Activated T-helper 1 cell treated with anti-CD3 and anti-CD28 coated beads, Interleukin-2, amount 50 U/mL, for 16 hours (primary cell): ENCODE measurements at places on chromosomes 6 and 20.

DNA sequence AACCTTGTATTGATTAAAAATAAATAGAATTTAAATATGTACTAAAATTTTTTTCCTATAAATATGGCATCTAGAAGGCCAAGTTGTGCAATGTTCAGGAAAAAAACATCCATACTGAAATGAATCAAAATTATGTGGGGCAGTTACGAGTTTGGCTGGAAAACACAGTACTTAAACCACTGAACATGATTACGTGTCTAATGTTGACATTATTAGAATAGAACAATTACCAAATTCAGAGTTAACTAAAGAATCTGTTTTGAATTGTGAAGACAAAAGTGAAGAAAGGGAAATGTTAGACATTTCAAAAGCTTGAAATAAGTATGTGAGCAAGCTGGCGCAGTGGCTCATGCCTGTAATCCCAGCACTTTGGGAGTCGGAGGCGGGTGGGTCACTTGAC, 57.2 kb downstream of the KLHL31 start:
- DNase-seq: no peak

DNA sequence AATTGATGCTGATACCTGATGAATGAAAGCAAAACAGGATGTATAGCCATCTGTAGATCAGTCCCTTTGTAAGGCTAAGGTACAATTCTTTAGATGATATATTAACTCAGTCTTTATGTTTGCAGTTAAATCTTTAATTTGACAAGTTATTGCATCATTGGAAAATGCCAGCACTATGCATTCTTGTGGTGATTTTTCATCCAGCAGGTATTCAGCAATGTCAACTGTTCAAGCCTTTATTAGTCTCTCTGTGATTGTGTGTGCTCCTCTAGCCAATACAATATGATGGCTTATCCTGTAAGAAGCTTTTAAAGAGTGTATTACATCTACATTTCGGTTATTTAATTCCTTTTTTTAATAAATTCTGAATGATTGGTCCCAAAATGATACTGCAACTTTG, 34.3 kb downstream of the HLA-DMB start:
- DNase-seq: no peak

- no peak for DNase-seq
These were observed 21.3 kb downstream of the ECI2 start for GRCh38 chr6:4114123-4114522.

DNA sequence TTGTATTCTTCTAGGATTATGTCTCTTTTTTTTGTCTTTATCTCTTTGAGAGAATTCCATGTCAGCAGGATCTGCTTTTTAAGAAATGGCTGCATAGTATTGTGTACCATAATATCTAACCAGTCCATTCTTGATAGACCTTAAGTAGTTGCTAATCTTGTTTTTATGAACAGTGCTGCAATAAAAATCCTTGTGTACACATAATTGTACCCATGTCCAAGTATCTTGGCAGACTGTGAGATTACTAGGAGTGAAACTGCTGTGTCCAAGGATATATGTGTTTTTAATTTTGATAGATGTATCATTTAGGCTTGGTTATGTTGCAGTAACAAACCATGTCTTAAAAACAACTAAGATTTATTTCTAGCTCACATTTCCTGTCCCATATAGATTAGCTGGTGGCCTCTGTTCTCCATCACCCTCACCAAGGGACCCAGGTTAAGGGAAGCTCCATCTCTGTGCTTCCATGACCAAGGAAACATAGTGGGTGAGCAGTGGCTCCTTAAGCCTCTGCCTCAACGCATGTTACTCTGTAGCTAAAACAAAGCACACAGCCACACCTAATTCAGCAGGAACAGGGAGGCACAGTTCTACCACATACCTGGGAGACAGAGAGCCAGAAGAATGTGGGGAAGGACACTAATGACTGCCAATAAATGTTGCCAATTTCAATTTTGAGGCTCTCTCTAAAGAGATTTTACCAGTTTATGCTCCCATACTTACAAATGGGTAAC, 12.1 kb upstream of the SUMO4 start:
- no peak for DNase-seq

DNA sequence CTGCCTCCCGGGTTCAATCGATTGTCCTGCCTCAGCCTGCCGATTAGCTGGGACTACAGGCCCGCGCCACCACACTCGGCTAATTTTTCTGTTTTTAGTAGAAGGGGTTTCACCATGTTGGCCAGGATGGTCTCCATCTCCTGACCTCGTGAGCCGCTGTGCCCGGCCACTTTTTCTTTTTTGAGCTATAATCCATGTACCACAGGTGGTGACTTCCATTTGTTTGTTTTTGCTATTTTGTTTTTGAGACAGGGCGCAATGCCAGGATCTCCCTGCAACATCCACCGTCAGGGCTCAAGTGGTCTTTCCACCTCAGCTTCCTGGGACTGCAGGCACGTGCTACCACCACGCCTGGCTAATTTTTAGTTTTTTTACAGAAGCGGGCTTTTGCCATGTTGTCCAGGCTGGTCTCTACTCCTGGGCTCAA, 8.5 kb downstream of the HSPA1B start:
- no peak for DNase-seq

GRCh38 chr6:100517106-100517505, 52.4 kb upstream of the SIM1 start:
- DNase-seq: no peak

DNA sequence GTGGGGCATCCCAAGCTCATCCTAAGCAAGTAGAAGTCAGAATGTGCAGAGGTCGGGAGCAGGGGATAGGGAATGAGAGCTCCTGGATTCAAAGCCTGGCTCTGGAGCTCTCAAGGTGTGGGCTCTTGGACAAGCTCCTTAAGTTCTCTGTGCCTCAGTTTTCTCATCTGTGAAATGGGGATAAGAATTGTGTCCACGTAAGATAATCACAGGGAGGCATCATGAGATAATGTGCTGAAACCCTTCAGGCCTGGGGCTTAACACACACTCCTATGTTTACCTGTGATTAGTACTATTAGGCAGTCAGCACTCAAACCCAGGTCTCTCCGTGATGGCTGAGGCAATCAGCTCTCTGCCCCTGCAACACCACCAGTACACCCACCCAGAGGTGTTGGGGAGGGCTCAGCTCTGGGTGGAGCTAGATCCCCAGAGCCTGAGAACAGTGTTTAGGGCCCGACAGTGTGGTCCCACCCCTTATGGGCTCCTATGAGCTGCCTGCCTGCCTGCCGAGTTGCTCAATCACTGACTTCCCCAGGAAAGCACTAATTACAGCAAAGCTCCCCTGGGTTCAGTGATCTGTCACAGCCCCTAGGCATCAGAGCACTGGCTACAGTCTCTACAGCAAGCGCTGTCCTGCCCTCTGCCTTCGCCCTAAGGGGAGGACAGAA, 6.3 kb upstream of the SIRPA start:
- DNase-seq: no peak

DNA sequence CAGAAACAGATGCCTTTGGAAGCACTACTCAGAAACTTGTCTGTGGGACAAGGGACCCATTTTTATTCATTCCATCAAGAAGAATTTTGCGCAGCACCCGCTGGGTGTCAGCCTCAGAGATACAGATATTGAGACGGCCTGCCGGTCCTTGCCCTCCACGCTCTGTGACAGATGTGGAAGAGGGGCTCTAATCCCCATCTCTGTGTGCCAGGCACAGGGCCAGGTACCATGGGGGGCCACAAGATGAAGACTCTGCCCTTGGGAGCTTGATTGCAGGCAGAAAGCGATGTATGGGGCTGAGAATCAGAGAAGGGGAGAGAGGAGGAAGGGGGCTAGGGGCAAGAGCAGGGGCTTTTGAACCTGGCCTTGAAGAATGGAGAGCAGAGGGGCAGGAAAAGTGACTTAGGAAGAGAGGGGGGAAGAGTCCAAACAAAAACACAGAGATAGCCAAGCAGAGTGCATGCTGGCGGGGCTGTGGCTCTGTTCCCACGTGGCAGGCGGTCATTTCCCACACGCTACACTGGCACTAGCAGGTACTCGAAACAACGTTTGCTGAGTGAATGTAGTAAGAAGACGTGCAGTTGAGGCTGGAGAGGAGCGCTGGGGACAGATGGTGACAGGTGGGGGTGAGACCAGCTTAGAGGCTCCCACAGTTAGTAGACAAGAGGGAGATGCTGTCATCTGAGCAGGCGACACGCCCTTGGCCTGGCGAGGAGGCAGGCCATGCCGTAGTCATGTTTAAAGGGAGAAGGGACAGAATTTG, 170.3 kb upstream of the SNX9 start:
- no peak for DNase-seq

DNA sequence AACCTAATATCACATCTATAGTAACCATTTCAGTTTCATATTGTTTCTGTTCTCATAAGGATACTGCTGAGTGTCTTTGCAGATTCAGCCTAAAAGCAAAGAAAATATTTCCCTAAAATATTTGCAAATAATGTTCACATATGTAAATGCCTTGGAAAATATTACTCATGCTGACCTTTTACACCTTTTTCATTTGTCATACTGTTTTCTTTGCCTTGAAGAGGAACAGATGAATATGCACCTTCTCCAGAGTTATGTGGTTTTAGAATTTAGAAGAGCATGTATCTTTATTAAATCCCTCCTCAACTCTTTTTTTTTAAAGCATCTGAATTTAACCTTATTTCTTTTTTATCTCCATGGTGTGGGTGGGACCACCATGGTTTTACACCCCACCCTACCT, 32.5 kb downstream of the NDUFAF5 start:
- no peak for DNase-seq

- no peak for DNase-seq
These were observed 8.8 kb downstream of the MAP7 start for GRCh38 chr6:136541395-136541794.

GRCh38 chr20:49559411-49560081, 8.4 kb downstream of the PTGIS start:
- DNase-seq: no peak

GRCh38 chr20:32189123-32189410, 18.5 kb downstream of the PLAGL2 start:
- no peak for DNase-seq

- no peak for DNase-seq
These were observed 753.1 kb downstream of the MAFB start for GRCh38 chr20:39935901-39936300.

DNA sequence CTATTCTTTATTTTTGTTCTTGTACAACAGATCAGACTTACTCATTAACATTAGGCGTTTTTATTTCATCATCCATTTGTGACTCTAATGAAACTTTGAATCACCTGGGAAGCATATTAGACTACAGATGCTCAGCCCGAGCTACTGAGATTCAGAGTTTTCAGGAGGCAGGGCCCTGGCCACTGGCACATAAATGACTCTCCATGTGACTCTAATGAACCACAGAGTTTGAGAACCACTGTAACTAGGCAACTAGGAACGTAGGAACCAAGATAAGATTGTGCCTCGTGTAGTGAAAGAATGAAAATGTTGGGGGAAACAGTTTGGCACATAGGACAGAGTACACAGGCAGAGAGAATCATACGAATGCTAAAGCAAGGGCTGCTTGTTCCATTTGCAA, 405.9 kb upstream of the BTBD3 start:
- no peak for DNase-seq

GRCh38 chr6:7188492-7188891, 80.7 kb downstream of the RREB1 start:
- DNase-seq: no peak
